Glutamatergic neuron (in vitro differentiated cells): ENCODE measurements at places on chromosomes 16 and 17. TPM values are rescaled to one million over a fixed set of nuclear protein-coding genes. Genes with fewer than 3 reads are reported as not detected.
A peak's percentile ranks its signal among the peaks of the same experiment; 100 is the strongest.

The LRRC75A gene
- total RNA-seq, result 7.3 TPM

The NTN3 gene
- total RNA-seq, result 5.4 TPM

The FOXC2 gene
- total RNA-seq, result not detected

The CALB2 gene
- total RNA-seq, result 0.39 TPM

DNA sequence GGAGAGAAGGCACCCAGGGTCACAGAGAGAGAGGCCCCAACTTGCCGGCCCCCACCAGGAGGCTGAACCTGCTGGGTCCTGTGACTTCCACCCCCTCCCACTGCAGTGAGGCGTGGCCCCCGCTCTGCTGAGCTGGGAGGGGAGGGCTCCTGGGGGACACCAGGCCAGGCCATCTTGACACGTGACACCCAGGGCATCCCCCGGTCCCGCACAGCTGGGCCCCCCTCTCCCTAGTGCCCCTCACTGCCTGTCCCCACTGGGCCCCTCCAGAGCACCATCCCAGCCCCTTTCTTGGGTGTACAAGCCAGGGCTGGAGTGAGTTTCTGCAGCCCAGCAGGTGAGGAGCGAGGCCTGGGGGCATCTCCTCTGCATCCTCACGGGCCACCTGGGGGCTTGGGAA lies 12.4 kb downstream of the UBALD1 start:
- DNase-seq, result no peak
- H3K4me3 ChIP-seq, result no peak overlapping the region
- peaks cover 3% of the 10 kb centered on the region for H3K27me3 ChIP-seq
- peaks cover 2% of the 10 kb centered on the region for H3K4me1 ChIP-seq
- no peak overlapping the region for H3K27ac ChIP-seq

DNA sequence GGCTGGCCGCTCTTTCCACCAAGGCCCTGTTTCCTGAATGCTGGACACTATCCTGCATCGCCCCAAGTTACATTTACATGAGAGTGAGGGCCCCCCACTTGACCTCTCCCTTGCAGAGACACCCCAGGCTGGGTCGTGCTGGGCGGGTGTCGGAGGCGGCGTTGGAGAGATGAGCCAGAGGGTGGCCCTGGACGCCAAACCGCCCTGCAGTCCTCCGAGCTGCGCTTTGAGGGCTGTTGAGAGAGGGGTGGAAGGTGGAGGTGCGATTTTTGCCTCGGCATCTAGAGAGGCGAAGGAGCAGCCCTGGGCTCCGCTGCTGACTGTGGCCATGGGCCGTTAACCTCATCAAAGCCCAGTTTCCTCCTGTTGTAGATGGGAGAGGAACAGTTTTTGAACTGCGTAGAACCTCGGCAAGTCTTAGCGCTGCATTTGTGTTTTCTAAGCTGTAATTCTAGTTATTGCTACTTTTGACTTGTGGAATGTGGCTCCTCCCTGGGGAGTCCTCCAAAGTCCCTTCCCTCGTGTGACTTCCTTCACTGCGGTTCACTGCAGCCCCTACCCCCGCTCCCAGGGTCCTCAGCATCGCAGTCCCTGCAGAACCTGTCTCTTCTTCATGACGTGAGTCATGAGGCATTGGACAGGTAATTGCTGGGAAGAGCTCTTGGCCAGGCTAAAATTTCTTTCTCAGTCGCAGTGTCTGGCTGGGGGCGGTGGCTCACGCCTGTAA lies 986 bp upstream of the ELOB start:
- peaks cover 16% of the 10 kb centered on the region for H3K27me3 ChIP-seq
- no peak for DNase-seq
- peak overlapping the region; percentile 92 for H3K4me3 ChIP-seq
- H3K4me1 ChIP-seq, result peaks cover 10% of the 10 kb centered on the region
- H3K36me3 ChIP-seq, result no peaks in the 10 kb centered on the region

DNA sequence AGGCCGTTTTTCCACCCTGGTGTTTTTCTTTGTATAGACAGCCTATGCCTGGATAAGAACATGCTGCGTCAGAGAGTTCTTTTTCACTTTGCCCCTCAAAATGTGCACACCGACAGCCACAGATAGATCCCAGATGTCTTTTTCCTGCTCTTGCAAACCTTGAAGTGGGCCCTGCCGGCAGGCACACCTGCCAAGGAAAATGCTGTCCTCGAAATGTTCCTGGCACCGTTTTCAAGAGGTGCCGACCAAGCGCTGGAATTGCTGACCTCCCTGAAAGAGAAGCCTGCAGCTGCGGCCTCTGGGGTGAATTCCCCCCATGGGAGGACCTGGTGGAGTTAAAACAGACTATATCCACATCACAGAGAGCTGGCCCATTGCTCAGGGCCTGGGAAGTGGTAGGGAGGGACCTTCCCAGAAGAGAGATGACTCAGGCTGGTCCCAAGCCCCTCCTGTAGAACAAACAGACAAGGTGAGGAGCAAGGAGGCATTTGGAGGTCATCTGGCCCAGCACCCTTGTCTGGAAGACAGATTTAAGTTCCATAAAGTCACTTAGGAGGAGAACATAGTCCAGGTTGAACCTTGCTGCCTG lies 668.1 kb downstream of the MAF start:
- H3K4me3 ChIP-seq, result no peak overlapping the region
- H3K27me3 ChIP-seq, result peaks cover 3% of the 10 kb centered on the region
- no peak overlapping the region for H3K27ac ChIP-seq
- DNase-seq, result no peak

DNA sequence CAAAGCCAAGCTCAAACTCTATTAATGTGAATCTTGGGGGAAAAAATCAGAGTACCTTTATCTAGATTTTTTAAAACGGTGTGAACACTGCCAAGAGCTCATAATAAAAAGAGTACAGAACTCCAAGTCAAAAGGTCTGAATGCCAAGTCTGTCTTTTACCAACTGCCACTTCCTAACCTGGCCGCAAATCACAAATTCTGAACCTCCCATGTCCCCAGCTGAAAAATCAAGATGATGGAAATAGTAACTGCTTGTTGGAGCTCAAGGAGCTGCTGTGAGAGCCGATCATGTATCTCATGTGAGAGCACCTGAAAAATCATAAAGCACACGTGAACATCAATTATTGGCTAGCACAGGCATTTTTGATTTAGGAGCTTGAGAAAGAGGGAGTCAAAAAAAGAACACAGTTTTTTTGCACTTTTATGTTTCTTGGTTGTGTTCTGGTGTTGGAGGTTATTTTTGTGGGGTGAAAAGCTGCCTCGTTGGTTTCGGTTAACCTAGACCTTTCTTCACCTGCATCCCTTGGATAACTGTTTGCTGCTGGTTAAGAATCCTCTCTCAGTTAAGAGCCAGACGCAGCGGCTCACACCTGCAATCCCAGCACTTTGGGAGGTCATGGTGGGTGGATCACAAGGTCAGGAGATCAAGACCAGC lies 50.5 kb downstream of the GAS7 start:
- no peaks in the 10 kb centered on the region for H3K36me3 ChIP-seq
- H3K27me3 ChIP-seq, result no peaks in the 10 kb centered on the region
- DNase-seq, result no peak
- H3K4me1 ChIP-seq, result no peaks in the 10 kb centered on the region

GRCh38 chr16:2816751-2817339 lies at the start of gene PRSS21:
Gene PRSS21 (plus strand): TSS chr16:2817237. CDS start chr16:2817269, 32 bp downstream.
- H3K27ac ChIP-seq, result no peak within 1 kb of the TSS
- H3K4me1 ChIP-seq, result peaks cover 6% of the 10 kb centered on the region
- H3K4me3 ChIP-seq, result no peak within 1 kb of the TSS
- no peaks in the 10 kb centered on the region for H3K36me3 ChIP-seq
- no peak for DNase-seq
- H3K27me3 ChIP-seq, result peaks cover 7% of the 10 kb centered on the region

DNA sequence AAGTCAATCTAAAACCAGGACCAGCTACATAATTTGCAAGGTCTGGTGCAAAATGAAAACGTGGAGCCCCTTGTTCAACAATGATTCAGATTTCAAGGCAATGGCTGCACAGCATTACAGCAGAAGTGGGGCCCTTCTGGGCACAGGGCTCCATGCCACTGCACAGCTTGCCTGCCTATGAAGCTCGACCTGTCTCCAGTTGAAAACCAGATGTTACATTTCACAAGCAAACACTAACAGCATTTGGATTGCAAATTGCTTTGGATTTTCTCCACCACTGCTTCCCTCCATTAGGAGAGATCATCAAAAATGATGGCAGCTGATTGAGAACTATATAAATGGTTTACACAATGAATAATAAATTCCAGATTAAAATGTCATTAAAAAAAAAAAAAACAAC lies 551.4 kb upstream of the ZFHX3 start:
- H3K27me3 ChIP-seq, result peaks cover 2% of the 10 kb centered on the region
- H3K36me3 ChIP-seq, result no peaks in the 10 kb centered on the region
- H3K4me3 ChIP-seq, result no peak overlapping the region
- no peak for DNase-seq
- no peaks in the 10 kb centered on the region for H3K4me1 ChIP-seq
- H3K27ac ChIP-seq, result no peak overlapping the region

GRCh38 chr17:29562615-29563014 lies 4.2 kb downstream of the ABHD15 start:
- H3K4me1 ChIP-seq, result peaks cover 20% of the 10 kb centered on the region
- no peaks in the 10 kb centered on the region for H3K36me3 ChIP-seq
- H3K27me3 ChIP-seq, result peaks cover 7% of the 10 kb centered on the region
- H3K27ac ChIP-seq, result peak overlapping the region; percentile 33

GRCh38 chr16:2702871-2703745 lies 16.9 kb downstream of the PRSS27 start:
- H3K27ac ChIP-seq, result no peak overlapping the region
- no peak overlapping the region for H3K4me3 ChIP-seq
- DNase-seq, result peak; percentile 14
- no peaks in the 10 kb centered on the region for H3K27me3 ChIP-seq
- no peaks in the 10 kb centered on the region for H3K36me3 ChIP-seq
- H3K4me1 ChIP-seq, result no peaks in the 10 kb centered on the region

GRCh38 chr16:21222495-21223337 lies 10.8 kb upstream of the ANKS4B start:
- H3K4me3 ChIP-seq, result no peak overlapping the region
- no peaks in the 10 kb centered on the region for H3K4me1 ChIP-seq
- DNase-seq, result no peak
- H3K27me3 ChIP-seq, result peaks cover 2% of the 10 kb centered on the region

GRCh38 chr16:71659471-71659870 lies 33.5 kb downstream of the MARVELD3 start:
- H3K4me1 ChIP-seq, result no peaks in the 10 kb centered on the region
- DNase-seq, result no peak
- peaks cover 7% of the 10 kb centered on the region for H3K36me3 ChIP-seq
- H3K27ac ChIP-seq, result no peak overlapping the region

DNA sequence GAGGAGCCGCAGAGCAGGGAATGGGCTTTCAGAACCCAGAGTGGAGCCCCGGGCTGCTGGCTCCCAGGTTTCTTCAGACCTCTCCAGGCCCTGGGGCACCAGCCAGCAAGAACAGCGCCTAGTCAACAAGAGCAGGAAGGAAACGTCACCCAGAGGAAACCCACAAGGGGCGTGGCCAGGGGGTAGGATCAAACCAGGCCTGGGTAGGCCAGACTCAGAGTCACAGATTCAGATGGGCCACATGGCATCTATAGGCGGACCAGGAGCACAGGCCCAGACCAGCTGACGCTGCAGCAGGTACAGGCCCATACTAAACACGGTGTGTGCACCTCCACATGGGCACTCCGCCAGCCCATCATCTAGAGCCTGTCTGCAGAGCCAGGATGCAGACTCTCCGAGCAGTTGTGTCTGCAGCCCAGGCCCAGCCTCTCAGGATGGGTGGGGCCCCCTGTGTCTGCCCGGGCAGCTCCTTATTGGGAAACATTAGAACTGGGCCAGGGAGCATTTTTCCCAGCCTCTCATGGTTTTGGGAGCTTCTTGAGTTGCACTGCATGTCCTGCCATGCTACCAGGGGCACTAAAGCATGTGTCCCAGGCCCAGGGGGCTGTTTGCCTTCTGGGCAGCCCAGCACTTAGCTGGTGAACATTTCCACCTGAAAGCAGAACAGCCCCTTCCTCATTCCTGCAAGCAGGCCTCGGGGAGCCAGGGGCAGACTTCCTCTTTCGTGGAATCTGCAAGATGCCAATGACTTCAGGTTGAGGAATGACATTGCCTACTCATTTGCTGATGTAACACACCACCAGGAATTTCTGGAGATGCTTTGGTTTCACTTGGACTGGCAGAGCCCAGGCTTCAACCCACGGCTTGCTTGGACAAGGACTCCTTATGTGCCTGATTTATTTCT lies at the start of gene NLRP1:
Gene NLRP1 (minus strand): TSS at position 127 of the 904 bp plus-strand sequence. CDS start 552 bp downstream, outside the sequence.
- no peaks in the 10 kb centered on the region for H3K27me3 ChIP-seq
- peaks cover 11% of the 10 kb centered on the region for H3K4me1 ChIP-seq
- H3K27ac ChIP-seq, result no peak within 1 kb of the TSS
- DNase-seq, result no peak

- H3K4me3 ChIP-seq, result no peak overlapping the region
- peaks cover 31% of the 10 kb centered on the region for H3K4me1 ChIP-seq
- DNase-seq, result no peak
- no peaks in the 10 kb centered on the region for H3K36me3 ChIP-seq
- peaks cover 14% of the 10 kb centered on the region for H3K27me3 ChIP-seq
- no peak overlapping the region for H3K27ac ChIP-seq
These were observed 20.5 kb downstream of the CDC42EP4 start for GRCh38 chr17:73291260-73291801.

DNA sequence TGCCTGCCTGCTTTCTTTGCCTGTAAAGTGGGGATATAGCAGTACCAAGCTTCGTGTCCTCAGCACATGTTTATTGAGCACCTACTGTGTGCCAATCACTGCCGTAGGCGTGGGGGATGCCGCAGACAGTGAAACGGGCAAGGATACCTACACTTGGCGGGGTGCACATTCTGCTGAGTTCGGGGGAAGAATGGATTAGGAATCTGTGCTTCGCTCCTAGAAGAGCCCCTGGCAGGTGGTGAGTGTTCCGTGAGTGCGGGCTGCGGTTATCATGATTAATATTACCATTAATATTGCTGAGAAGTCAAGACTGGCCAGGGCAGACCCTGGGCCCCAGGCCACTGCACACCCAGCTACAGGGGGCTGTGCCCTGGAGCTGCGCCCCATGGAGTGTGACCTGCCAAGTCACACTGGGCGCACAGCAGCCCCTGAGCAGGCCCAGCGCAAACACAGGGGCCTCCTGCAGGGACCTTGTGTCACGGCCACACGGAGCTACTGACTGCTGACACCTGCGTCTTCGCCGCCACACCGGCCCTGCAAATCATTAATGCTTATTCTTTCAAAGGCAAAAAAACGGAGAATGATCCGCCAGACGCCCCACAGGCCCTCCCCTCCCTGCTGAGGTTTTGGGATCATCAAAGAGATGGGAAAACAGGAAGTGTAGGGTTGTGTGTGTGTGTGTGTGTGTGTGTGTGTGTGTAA lies 213.4 kb upstream of the GSE1 start:
- H3K4me1 ChIP-seq, result peaks cover 26% of the 10 kb centered on the region
- peak; percentile 36 for DNase-seq
- H3K27me3 ChIP-seq, result peaks cover 18% of the 10 kb centered on the region
- H3K36me3 ChIP-seq, result no peaks in the 10 kb centered on the region
- H3K4me3 ChIP-seq, result no peak overlapping the region

GRCh38 chr16:84367750-84368307 lies 509 bp upstream of the ATP2C2 start:
- no peaks in the 10 kb centered on the region for H3K36me3 ChIP-seq
- H3K27ac ChIP-seq, result no peak overlapping the region
- H3K4me1 ChIP-seq, result no peaks in the 10 kb centered on the region
- H3K27me3 ChIP-seq, result peaks cover 8% of the 10 kb centered on the region

DNA sequence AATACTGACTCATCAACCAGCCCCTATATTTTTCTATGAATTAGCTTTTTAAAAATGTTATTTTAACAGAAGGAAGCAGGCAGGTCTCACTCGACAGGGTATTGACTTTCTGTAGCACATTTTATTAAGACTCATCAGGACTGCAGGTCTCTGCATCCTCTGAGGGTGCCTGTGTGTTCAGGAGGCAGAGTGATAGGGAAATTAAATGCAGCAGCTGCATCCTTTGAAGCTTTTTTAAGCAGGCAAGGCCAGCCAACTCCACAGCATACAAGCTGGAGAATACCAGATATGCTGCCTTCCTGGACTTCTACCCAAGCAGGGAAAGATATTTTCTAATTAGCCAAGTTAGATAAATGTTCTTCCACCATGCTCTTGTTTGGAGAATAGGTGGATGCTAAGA lies 124.9 kb downstream of the WSCD1 start:
- no peaks in the 10 kb centered on the region for H3K4me1 ChIP-seq
- H3K4me3 ChIP-seq, result no peak overlapping the region
- H3K36me3 ChIP-seq, result peaks cover 5% of the 10 kb centered on the region
- DNase-seq, result no peak
- H3K27ac ChIP-seq, result no peak overlapping the region
